ENCODE measurements at places on chromosomes 2 and 18.

DNA sequence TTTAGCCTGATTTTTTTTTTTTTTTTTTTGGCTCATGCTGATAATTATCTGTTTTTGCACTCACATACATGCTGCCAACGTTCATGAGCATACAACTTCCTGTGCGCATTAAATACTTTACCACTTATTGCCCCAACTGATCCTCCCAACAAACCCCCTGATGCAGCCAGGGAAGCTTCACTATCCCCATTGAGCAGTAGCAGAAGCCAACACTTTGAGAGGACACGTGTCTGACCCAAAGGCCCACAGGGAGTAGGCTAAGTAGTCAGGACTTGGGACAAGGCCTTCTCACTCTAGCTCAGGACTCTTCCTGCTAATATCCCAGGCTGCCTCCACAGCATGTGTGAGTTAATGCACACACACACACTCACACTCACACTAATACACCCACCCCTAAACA lies 36.2 kb upstream of the MAT2A start:
- no peak for DNase-seq

GRCh38 chr18:36066686-36067054 lies 689 bp downstream of the RPRD1A start:
- no peak for DNase-seq

DNA sequence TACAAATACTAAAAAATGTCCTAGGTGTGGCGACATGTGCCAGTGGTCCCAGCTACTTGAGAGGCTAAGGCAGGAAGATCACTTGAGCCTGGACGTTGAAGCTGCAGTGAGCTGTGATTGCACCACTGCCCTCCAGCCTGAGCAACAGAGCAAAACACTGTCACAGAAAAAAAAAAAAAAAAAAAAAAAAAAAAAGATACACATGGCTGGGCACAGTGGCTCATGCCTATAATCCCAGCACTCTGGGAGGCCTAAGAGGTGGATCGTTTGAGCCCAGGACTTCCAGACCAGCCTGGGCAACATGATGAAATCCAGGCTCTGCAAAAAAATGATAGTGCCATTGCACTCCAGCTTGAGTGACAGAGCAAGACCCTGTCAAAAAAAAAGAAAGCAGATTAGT lies 13.7 kb downstream of the KANSL1L start:
- no peak for DNase-seq

GRCh38 chr2:234368861-234369261 lies 128.0 kb downstream of the ARL4C start:
- DNase-seq, result no peak

- no peak for DNase-seq
Measured at GRCh38 chr2:232487385-232488096, at the start of gene ECEL1. Gene ECEL1, minus strand, starts transcription at chr2:232487834. Its CDS starts 1,181 bp downstream, at chr2:232486653.

DNA sequence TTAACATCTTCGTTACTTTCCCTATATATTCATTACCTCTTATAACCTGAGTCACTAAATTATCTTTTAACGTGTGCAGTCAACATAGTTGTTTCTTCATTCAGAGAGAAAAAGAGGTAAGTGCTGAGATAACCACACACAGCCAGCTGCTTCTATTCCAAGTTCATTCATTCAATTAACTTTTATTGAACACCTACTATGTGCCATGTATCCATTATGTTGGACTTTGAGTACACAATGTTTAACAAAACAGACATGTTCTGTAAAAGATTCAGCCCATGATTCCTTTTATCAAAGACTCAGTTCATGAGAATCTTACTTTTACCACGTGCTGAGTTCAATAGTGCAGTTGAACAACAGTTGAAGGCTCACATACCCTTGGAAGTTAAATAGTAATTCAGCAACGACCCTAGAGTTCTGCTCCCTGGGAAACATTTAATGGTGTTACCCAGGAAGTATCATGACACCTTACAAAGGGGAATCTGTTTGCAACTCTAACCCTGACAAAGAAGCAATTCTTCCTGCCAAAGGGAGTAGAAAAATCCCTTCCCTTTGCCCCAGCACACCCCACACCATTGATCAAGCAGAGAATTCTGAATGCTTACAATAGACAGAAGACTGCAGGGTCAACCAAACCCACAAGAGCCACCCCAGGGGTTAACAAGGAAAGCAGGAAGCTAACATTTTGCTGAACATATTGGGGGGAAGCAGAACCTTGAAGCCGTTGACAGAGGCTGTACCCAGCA lies 595.8 kb downstream of the STK39 start:
- DNase-seq, result peak; percentile 86

DNA sequence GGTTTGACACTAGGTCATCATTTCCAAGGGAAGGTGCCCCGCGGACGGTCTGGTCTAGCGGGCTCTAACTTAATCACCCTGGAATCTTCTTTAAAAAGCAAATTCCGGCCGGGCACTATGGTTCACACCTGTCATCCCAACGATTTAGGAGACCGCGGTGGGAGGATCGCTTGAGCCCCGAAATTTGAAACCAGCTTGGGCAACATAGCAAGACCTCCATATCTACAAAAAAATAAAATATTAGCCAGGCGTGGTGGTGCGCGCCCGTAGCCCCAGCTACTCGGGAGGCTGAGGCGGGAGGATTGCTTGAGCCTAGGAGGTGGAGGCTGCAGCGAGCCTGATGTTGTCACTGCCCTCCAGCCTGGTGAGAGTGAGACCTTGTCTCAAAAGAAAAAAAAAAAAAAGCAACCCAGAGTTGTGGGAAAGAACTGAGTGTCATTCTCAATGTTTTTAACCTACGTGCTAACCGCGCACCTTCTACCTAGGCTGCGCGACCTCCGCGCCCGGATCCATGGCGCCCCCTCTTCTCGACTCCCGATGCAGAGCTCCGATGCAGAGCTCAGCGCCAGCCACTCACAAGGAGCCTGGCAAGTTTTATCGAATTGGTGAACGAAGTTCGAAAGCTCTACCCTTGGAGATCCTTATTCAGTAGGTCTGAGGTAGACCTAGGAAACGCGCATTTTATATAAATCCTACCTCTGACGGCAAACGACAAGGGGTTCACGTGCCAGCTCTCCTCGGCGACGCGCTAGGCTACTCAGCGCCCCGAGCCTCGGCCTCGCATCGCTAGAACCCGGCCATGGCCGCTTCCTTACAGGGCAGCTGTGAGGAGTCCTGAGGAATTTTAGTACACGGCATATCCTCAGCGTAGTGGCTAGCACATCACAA lies 888 bp upstream of the TWSG1 start:
- no peak for DNase-seq

GRCh38 chr2:118065921-118066511 lies 22.3 kb upstream of the INSIG2 start:
- no peak for DNase-seq

- no peak for DNase-seq
Measured at GRCh38 chr2:128308284-128308731, 10.4 kb downstream of the HS6ST1 start.

- no peak for DNase-seq
Measured at GRCh38 chr2:88146590-88146989, 18.7 kb upstream of the FABP1 start.

DNA sequence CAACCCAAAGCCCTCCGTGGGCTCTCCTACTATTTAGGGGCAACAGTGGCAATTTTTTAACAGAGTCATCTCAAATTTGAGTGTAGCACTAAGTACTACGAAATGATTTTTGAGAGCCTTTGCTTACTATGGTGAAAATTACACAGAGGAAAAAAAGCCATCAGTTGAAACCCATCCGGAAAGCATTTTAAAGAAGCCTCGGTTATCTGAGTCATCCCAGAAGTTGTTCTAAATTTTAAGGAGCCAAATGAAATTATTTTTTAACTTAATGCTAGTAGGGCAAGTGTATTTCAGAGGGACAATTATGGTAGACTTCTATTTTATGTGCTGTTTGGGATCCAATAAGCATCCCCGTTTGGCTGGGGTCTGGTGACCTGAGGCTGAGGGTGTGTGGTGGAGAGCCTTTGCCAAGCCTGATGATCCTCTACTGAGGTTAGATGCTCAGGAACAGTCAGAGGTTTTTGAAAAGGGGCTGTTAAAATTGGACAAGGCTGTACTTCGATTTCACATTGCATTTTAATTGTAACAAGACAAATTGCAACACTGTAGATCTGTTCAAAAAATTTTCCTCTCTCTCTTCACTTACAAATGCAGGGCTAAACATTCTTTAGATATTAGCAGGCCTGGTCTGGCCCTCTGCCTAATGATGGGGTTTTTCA lies 47.0 kb downstream of the RAPGEF4 start:
- DNase-seq, result no peak

DNA sequence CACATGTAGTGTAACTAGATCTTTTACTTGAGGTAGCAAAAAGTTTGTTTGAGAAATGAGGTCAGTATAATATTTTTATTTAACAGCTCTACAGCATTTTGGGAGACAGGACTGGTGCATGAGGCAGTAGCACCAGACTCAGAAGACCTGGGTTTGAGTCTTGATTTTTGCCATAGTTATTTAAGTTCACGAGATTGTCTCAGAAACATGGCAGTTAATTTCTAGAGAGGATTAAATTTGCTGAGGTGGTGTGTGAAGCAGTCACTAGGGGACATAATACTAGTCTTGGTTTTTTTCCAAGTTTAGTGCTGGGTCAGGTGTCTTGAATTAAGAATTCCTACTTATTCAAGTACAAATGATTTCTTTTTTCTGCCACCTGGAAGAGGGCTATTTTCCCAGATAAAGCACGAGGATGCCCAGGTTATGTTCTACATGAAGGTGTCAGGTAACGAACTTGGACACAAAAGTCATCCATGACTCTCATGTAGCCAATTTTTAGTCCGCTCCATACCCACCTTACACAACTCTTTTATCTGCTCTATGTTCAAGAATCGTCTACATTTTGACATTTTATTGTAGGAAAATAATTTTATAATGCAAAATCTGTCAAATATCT lies 1.4 kb downstream of the MARCHF7 start:
- no peak for DNase-seq
